Fibroblast of skin of abdomen (primary cell): ENCODE measurements at places on chromosomes 11 and 22.

- no peak for DNase-seq
These were observed 109.0 kb downstream of the TRIM29 start for GRCh38 chr11:120028897-120029258.

DNA sequence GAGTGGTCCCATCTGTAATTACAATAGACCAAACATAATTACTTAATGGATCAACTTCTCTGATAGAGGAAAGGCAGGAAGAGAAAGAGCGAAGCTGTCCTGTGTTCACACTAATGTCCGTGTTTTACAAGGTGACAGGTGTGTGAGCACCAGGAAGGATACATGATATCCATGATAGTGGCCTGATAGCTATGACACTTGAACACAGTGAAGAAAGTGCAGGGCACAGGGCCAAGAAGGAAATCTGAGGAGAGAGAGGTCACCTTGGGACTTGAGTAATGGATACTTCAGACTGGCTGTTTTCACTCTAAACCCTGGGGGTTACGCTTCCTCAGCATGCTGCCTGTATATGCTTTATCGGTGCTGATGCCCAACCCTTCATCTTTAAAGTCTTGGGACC lies 29.4 kb downstream of the TUB start:
- DNase-seq: no peak

DNA sequence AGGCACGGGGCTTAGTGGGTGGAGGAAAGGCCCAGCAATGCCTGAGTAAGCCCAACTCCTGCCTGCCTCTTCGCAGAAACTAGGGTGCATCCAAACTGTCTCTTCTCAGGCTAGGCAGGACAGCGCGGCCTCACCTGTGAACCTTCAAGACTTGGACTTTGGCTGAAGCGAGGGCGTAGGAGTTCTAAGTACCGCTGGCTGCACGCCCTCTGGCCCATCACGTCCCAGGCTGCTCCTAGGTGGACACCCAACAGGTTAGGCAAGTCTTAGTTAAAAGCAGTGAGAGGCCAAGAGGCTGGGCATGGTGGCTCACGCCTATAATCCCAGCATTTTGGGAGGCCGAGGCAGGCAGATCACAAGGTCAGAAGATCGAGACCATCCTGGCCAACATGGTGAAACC lies 1.8 kb upstream of the DDB2 start:
- no peak for DNase-seq

DNA sequence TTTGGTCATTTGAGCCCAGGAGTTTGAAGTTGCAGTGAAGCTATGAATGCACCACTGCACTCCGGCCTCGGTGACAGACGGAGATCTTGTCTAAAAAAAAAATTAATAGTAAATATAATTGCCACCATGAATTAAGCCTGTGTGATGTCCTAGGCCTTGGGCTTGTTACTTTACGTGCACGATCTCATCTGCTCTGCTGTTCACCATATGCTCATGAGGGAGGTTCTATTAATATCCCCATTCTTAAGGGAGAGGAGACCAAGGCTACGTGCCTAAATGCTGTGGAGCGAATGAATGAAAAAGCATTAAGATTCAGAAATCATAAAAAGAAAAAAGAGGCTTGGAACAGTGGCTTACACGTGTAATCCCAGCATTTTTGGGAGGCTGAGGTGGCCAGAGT lies 2.6 kb upstream of the ATG2A start:
- DNase-seq: no peak
